Left renal cortex interstitium (tissue), 4 donors: ENCODE measurements at places on chromosomes 5 and 9.

- no peak for DNase-seq
Observed at GRCh38 chr9:98046180-98046543, 10.4 kb upstream of the NANS start.

- no peak for DNase-seq
Observed at GRCh38 chr9:10127867-10128266, 484.9 kb downstream of the PTPRD start.

DNA sequence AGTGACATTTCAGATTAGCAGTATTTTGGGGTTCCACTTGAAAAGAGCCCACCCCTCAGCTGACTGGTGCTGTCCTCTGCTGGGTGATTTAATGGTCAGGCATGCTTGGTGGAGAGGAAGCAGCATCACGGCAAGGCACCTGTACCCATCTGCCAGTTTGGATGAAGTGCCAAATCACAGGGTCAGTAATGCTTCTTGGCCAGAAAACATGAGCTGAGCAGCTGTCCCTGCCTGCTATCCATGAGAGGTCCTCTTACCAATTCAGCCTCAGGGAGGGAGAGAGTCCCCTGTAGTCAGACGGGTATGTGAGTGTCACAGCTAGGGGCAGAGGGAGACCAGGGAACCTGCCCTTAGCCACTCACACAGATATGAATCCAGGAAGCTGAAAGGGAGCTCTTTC lies 137.9 kb downstream of the SEC61B start:
- no peak for DNase-seq

GRCh38 chr5:178416919-178417318 lies 173.3 kb downstream of the COL23A1 start:
- DNase-seq: no peak

GRCh38 chr5:140178086-140178410 lies 3.1 kb downstream of the CYSTM1 start:
- DNase-seq: no peak

GRCh38 chr5:176817369-176817840 lies 7.0 kb downstream of the UNC5A start:
- no peak for DNase-seq

GRCh38 chr5:98443881-98444280 lies 329.6 kb upstream of the RGMB start:
- no peak for DNase-seq

GRCh38 chr9:81680506-81680905 lies 8.8 kb downstream of the TLE1 start:
- no peak for DNase-seq

DNA sequence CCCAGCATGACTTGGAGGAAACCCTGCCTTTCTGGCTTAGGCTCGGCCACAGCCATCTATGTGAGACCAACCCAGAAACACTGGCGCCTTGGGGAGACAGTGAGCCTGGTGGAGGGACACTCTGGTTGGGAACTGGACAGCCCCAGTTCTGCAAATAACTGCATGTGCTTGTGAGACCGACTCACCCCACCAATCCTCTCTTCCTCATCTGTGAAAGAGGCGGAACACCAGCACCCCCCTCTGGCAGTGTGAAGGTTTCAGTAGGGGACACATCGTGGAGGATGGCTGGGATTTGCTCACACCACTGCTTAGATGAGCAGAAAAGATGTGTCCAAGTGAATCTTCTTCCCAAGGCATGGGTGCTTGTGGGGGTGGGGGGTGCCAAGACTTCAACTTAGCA lies 43.4 kb upstream of the N4BP3 start:
- no peak for DNase-seq

- DNase-seq: no peak
Observed at GRCh38 chr9:126336736-126337325, 10.2 kb downstream of the MVB12B start.

- no peak for DNase-seq
Observed at GRCh38 chr9:136170006-136170901, 34.7 kb downstream of the LHX3 start.

GRCh38 chr5:179963375-179963774 lies 55.7 kb upstream of the TBC1D9B start:
- no peak for DNase-seq

GRCh38 chr5:149417711-149418368 lies 38.7 kb upstream of the IL17B start:
- DNase-seq: no peak

DNA sequence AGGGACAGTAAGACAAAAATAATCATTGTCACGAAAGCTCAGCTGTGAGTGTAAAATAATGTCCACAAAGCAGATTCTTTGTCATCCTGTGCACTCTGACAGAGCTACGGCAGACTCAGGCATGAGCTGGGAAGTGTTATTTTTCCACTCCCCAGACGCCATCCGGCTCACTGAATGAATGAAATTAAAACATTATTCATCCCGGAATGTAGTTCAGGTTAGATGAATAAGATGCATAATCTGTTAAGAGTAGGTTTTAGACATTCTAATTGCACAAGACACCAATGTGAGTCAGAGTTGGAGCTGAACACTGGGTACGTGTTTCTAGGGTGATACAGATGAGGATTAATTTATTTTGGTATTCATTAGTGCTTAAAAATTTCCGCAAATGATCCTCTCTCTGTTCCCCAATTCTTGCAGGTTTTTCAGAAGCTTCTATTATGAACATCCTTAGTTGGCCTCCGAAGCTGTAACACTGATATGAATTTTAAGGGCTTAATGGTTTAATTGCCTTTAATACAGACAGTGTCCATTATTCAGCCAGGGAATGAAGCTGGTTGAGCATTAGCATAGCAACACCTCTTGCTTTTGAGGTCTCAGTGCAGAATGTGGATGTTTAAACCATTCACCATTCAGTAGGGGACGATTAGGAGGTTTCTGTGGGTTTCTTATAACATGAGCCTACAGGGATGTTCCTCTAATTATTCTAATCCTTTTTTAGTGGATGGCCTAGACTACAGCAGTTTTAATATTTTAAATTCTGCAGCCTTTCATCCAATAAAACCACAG lies 65.6 kb upstream of the FRRS1L start:
- DNase-seq: no peak

- DNase-seq: no peak
Observed at GRCh38 chr5:107538331-107538730, 132.4 kb downstream of the EFNA5 start.

DNA sequence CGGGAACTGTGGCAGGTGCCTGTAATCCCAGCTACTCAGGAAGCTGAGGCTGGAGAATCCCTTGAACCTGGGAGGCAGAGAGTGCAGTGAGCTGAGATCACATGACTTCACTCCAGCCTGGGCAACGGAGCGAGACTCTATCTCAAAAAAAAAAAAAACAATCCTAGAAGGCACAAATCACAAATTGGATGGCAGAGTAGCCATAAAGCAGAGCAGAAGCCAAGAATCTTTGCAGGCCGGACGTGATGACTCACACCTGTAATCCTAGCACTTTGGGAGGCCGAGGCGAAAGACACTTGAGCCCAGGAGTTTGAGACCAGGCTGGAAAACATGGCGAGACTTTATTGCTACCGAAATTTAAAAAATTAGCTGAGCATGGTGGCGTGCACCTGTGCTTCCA lies 9.2 kb upstream of the FUBP3 start:
- DNase-seq: no peak

DNA sequence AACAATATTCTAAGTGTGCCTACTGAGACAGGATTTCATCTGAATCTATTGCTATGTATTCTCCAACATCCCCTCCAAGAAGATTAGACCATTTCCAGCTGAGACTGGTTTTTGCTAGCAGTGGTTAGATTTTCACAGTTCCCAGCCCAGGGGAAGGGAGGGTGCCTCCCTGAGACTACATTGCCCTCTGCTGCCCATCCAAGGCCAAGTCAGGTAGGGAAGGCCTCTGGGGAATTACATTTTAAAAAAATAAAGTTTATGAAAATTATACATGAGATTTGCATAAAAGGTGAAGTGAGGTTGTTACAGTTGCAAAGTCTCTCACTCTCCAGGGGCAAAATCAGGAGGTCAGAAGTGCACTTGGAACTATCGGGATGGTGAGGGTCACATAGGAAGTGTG lies 28.0 kb upstream of the SYK start:
- DNase-seq: no peak

DNA sequence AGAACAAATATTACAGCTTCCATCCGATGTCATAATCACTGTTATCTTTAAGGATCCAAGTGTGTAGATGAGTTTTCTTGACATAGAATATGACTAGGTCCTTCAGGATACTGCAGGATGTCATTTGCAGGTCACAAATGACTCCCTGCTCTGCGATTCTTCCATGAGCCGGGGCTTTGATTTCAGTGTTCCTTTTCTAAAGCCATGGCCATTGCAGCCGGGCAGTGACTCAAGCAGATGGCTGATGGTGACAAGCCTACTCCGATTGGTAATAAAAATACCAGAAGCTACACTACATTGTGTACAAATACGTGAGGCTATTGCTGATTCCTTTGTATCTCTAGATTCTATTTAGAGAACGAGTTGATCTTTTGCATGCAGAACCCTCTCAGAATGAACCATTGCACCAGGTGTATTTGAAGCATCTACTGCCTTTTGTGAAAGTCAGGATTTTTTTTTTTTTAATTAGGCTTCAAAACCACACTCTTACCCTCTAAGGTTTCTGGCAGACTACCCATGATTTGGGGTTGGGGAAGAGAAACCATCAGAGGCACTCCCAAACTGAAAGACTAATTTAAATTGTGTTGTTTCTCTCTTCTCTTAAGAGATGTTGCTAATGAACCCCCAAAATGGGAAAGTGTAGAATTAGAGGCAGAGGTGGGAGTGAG lies 271.0 kb upstream of the ADRA1B start:
- no peak for DNase-seq

GRCh38 chr9:137486141-137486490 lies 27.0 kb upstream of the NSMF start:
- no peak for DNase-seq

GRCh38 chr5:106833517-106833916 lies 837.2 kb downstream of the EFNA5 start:
- DNase-seq: no peak

GRCh38 chr5:172870291-172870714 lies 36.3 kb downstream of the ERGIC1 start:
- DNase-seq: no peak
